ENCODE measurements at places on chromosomes 5 and 9.

DNA sequence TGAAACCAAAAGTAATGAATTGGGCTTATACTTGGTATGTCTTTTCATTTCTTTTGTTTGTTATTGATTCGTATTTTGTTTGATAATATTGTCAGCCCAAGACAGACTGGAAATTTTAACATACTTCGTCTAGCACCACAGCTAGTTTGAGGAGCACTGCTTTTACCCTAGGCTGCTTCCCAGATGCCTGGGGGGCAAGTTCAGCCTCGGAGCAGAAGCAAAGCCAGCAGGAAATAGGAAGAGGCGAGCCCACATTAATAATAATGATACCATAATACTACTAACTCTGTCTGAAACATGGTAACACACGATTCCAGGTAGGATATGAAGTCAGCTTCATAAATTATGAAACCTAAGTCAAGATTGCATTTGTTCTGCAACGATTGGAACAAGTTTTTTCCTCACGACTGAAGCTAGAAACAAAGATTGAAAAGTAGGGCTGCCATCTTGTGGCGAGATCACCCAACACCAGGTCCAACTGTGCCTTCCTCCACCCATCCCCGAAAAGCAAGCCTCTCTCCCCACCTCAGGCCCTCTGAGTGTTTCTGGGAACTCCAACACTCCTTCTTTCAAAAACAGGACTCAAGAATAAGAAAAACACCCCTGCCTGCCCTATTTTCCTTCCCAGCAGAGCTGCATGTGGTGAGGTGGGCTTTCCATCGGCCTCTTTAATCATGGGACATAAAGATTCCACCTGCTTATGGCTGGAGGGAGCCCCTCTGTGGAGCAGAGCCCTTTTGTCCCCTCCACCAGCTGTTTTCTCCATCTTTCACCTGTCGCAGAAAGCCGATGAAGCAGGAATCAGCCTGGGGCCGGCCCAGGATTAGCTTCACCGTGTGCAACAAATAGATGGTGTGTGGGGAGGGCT is 236.4 kb downstream of the CAAP1 start:
- no peak for DNase-seq

DNA sequence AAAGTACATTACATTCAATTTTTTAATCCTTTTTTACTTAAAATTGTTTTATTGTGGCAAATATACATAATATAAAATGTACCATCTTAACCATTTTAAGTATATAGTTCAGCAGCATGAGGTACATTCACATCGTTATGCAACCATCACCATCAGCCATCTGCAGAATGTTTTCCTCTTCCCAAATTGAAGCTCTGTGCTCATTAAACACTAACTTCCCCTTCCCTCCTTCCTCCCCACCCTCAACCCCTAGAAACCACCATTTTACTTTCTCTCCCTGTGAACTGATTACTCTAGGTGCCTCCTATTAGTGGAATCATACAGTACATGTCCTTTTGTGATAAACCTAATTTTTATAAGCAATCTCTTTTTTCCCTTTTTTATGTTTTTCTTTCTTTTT is 15.6 kb downstream of the TEX53 start:
- DNase-seq: no peak

- peak; percentile 69 for DNase-seq
Measured at GRCh38 chr5:152532714-152533113, 127.6 kb upstream of the NMUR2 start.

DNA sequence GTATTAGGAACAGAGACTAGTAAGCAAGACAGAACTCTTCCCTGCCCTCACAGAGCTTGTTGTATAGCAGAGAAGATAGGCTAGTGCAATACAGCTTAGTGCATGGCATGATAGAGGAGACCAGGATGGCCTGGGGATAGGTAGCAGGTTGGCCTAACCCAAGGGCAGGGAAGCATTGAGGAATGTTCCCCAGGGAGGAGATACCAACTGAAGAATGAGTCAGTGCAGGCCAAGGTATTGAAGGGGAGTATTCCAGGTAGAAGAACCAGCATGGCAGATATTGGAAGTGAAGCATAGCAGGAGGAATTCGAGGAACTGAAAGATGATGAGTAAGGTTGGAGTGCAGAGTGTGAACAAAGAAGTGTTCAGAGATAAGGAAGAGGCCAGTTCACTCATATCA is 138.6 kb upstream of the DHFR start:
- DNase-seq: no peak

GRCh38 chr5:139181322-139181730 is 16.8 kb downstream of the SIL1 start:
- DNase-seq: peak; percentile 18

DNA sequence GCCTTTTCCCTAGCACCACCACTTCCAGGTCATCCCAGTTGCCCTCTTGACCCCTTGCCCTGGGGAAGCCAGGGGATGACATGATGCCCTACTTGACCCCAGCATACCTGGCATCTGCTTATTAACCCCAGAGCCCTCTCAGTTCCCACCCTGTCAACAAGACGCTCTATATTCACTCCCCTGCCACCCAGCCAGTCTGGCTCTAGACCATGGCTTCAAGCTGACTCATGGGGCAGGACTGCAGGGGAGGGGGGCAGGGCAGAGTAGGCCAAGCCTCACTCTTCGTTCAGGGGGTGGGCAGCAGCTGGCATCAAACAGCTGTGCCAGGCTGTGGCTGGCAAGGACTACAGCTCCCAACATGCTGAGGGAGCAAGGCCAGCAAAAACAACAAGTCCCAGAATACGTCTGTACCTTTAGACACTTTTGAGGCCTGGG is 5.3 kb downstream of the ATOSB start:
- peak; percentile 28 for DNase-seq

GRCh38 chr5:138282920-138283742 is 8.7 kb upstream of the GFRA3 start:
- DNase-seq: peak; percentile 63

- DNase-seq: no peak
Measured at GRCh38 chr5:127766676-127767335, 63.6 kb downstream of the CCDC192 start.

DNA sequence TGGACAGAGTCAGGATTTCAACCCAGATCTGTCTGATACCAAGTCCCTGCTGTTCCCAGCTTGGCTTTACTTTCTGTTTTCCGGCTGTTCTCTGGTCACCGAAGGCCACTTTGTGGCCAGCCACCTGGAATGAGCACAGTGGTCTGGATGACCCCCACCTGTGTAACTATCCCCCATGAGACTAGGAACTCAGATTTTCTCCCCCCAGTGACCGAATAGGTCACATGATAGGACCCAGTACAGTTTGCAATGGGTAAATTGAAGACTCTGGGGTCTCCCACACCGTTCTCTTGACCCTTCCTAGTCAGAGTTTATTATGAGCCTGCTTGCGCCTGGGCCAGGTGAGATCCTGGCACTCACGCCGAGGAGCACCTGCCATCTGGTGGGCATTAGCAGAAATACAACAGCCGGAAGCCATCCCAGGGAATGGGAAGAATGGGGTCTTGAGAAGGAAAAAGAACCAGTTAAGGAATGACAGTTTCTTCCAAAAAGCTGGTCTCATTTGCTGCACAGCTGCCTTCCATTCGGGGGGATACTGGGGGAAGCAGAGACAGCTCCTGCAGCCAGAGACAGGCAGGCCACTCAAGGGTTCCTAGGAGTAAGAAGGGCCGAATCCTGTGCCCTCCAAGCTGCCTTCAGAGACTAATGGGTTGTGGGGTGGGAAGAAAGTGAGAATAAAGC is 7.1 kb downstream of the PHYHD1 start:
- DNase-seq: peak; percentile 54

GRCh38 chr9:110429453-110429852 is 91.8 kb upstream of the TXNDC8 start:
- no peak for DNase-seq

DNA sequence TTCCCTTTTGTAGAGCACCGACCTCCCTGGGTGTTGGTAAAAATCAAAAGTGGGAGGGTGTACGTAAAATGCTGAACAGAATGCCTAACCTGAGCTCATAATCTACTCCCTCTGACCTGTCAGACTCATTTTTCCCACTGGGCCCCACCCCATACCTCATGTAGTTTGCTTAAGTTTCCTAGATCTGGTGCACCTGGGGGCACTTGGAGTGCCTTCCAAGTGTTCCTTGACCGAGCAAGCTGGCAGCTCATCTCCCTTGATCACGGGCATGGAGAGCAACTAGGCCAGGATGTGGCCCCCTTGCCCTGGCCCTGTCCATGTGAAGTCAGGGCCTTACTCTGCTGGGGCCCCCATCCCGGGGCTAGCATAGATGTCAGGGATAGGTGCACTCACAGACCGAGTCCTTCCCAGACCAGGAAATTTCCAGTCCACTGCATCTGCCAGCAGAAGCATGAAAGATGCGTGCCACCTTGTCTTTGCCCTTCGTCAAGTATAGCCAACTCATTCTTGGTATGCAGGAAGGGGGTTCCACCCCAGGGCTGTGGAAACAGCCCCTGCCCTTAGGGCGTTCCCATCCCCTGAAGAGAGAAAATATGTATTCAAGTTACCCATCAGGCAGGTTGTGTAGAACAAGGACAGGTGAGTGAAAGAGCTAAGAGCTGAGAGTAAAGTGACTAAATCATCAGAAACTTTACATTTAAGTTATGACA is 41.9 kb downstream of the SLC22A5 start:
- no peak for DNase-seq

- DNase-seq: peak; percentile 64
Measured at GRCh38 chr9:109745335-109746283, 34.4 kb upstream of the PALM2AKAP2 start.

DNA sequence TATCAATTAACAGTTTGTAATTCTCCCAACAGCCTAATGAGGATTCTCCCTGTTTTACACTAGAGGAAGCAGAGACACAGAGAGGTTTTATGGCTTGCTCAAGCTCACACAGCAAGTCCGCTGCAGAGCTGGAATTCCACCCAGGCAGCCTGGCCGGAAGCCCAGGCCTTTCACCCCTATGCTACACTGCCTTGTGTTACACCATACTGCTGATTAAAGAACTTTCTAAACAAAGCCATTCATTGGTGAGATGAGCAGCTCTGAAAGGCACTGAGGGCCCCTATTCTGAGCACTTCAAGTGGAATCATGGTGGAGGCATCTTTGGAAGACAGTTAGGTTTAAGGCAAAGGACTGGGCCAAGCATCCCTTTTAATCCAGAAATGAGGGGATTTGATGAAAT is 14.7 kb upstream of the LARP1 start:
- peak; percentile 89 for DNase-seq

GRCh38 chr9:93864840-93865239 is 90.3 kb downstream of the BARX1 start:
- no peak for DNase-seq

DNA sequence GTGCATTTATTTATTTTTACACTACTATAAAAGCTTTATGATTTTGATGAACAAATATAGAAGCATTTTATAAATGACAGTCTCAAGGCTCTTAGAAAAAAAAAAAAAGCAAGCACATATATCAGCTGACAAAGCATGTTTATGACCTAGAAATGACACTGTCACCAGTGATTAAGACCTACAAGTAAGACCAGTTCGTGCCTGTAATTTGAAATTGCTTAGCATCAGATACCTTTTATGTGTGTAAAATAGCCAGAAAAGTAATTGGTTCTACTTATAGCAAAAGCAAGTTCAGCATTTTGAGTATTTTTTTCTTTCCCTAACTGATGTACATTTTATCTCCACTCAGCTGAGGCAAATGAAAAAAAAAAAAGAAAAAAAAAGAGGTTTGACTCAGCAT is 808.4 kb downstream of the CDH18 start:
- DNase-seq: no peak

DNA sequence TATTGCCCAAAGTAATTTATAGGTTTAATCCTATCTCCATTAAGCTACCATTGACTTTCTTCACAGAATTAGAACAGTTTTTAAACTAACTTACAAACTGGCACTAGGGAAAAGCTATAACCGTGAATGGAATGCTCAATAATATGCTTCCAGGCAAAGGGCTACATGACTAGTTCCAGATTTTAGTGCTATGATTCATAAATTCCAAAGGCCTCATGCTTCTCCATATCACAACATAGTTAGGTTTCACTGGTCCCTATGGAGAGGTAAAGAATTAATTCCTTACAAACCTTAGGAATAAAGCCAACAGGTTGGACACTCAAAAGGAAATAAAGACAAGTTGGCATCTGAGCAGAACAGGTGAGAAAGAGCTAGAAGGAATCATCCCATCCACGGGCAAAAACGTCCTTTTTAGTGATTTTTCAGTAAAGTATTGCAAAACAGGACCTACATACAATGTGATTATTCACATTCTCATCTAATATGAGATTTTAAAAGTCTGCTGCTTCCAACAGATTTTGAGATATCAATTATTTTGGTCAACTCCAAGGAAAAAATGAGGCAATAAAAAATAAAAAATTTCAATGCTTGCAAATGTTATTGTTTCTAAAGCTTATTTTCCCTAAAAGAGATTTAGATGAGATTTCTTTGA is 97.0 kb upstream of the TARS1 start:
- DNase-seq: peak; percentile 72

- DNase-seq: no peak
Measured at GRCh38 chr5:80282054-80282453, 26.2 kb upstream of the SERINC5 start.

DNA sequence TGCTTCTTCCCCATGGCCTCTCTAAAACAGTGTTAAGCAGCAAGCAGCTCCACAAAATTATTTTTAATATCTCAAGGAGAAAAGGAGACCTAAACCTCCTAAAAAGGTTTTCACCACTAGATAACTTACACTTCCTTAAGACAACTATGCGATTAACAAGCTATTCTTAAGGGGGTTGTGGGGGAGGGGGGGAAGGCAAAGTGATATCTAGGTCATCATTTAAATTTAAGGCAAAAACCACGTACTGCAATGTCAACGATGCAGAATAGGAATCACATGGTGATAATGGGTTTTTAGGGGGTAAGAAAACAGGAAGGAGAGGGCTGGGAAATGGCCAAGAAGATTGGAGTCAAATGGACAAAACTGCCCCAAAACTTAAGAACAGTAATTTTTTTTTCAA is 32.6 kb downstream of the CSNK1A1 start:
- DNase-seq: no peak

DNA sequence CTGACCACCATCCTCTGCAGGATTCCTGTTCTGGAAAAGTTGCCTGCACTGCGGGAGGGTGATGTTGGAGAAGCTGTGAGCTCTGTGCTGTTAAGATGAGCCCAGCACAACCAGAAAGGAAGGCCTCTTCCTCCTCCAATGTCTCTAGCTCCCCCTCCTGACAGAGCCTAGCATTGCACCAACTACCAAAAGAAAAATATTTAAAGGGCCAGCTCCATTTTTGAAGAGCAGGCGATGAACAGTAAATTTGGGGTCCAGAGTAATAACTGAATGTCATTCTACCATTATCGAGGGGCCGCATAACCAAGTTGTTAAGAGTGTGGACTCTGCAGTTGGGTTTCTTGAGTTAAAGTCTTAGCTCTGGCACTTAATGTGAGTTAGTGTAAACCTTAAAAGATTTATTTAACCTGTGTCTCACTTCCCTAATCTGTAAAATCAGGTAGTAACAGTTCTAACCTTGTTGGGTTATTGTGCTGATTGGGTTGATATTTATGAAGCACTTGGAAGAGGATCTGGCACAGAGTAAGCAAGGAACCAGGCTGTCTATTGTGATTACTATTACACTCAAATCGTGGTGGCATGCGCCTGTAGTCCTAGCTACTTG is 3.9 kb downstream of the TEX53 start:
- DNase-seq: peak; percentile 79

DNA sequence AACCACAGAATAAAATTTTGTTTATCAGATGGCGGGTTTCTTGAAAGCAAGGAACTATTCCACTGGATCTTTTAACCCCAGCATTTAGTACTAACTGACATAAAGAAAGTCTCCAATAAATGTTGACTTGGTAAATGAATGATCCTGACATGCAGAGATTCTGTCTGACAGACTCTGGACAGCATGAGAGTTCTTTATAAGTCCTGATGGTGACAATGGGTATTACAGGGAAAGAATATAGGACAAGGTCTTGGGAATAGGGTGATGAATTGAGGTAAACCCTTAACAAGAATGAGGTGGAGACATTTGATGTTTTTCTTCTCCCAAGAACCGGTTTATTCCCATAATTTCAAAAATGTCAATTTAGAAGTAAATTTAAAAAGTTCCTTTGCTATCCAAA is 453.9 kb downstream of the TUSC1 start:
- no peak for DNase-seq

Data from fibroblast of villous mesenchyme (primary cell).